Amniotic stem cell (primary cell): ENCODE measurements at places on chromosomes 13 and 19.

DNA sequence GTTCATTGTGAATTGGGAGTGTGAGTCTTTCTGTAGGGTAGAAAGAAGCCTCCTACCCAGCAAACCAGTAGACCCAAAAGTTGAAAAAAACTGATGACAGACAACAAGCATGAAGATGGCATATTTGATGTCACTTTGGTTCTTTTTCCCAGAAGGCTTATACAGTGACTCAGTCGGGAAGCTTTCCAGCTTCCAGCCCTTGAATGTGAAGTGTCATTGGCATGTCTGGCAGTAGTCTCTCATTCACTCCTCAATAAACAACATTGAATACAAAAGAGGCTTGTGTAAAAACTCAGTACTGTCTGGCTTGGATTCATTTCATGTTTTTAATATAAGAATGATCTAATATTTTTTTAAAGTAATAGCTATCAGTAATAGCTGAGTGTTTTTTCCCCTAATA is 68.7 kb downstream of the IPO5 start:
- no peak for DNase-seq

DNA sequence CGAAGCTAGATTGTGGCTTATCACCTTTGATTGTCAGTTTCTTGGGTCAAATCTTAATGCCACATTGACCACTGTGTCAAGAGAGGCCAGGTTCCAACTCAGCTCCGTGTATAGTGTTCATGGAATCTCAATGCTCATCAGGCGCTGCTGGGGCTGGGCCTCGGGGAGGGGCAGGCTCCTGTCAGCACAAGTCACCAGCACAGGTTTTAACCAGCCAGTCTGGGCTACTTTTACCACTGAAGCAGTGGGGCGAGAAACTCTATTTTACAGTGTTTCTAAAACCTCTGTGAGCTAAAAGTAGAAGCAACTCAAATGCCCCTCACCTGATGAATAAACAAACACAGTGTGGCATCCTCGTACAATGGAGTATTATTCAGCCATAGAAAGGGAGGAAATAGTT is 118.7 kb upstream of the GJB6 start:
- no peak for DNase-seq

GRCh38 chr19:18896421-18896841 is 473 bp upstream of the CERS1 start:
- no peak for DNase-seq

DNA sequence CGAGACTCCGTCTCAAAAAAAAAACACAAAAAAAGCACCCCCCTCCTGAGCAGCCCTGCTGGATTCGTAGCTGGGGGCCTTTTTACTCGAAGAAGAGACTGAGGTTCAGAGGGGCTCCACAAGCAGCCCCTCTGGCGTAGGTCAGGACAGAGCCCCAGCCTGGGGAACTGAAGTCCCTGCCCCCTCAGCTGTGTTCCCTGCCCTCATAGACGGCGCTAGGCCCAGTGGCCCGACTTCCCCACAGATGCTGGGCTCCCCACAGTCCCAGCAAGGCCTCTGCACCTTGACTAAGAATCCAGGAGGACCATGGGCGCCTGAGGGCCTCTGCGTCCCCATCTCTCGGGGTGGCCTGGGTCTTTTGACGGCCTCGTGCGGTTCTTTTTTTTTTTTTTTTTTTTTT is 1.1 kb upstream of the MISP start:
- no peak for DNase-seq

- no peak for DNase-seq
Measured at GRCh38 chr13:68976287-68976686, 1131.3 kb upstream of the ATXN8OS start.

DNA sequence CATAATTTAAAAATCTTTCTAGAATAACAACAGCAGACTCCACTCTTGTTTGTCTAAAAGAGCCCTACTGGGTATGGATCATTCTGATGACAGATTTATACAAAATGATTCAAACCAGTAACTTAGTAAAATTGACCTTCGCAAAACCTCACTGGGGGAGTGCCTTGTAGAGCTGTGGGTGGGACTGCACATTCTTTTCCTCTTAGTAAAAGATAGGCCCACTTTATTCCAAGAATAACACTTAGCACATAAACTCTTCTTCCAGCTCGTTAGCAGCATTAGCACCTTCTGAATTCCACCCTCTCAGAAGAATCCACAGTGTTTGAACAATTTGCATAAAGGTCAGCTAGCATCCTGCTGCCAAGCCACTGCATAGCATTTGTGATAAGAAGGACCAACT is 106.8 kb downstream of the STOML3 start:
- DNase-seq = no peak

DNA sequence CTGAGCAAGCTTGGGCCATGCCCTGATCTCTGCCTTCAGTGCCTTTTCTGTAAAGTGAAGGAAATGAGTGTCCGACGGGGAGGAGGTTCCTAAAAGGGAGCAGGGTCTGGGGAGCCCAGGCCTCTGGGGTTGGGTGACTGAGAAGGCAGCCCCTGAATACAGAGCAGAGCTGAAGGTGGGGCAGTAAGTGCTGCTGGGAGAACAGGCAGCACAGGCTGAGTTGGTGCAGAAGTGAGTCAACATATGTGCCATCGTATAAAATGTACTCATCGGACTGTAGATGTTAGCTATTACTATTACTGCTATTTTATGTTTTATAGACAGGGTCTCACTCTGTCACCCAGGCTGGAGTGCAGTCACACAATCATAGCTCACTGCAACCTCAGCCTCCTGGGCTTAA is 1.0 kb upstream of the HAMP start:
- DNase-seq = no peak

DNA sequence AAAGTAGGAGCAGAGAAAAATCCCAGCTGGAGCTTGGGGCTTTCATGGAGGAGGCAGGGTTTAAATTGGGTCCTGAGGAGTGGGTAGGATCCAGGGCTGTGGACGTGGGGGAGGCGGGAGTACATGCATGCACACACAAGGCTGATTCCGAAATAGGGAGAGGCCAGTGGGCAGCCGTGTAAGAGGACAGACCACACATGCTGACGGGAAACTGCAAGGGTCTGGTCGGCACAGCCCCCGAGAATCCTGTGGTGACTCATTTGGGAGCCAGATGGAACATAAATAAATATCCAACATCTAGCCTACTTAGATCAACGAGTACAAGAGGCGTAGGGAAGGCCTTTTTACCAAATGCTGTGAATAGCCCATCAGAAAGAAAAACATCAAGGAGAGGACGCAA is 216.3 kb upstream of the ZNF507 start:
- no peak for DNase-seq
